NCI-H1105 treated with DMSO at 0.1 percent for 48 hours (cell line): ENCODE measurements at places on chromosomes 5 and 9.

GRCh38 chr5:94776167-94776566, 157.7 kb downstream of the SLF1 start:
- no peak for DNase-seq

DNA sequence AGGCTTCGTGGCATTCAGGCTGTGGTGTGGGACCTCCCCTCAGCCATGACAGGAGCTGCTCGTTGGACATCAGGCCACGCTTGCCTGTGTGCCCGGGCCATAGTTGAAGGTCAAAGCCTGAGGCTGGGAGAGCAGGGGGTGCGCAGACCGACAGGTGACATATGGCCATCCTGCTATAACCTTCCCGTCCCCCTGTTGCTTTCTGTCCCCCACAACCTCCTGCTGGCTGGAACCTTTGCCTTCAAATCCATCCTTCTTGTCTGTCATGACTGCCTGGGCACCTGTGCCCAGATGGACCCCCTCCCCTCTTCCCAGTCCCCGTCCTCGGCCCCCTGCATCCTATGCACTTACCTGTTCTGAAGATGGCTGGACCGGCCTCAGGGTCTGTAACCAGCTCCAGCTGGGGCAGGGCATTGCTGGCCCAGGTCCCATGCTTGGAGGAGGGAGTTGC, 83.2 kb downstream of the WNK2 start:
- DNase-seq = no peak

DNA sequence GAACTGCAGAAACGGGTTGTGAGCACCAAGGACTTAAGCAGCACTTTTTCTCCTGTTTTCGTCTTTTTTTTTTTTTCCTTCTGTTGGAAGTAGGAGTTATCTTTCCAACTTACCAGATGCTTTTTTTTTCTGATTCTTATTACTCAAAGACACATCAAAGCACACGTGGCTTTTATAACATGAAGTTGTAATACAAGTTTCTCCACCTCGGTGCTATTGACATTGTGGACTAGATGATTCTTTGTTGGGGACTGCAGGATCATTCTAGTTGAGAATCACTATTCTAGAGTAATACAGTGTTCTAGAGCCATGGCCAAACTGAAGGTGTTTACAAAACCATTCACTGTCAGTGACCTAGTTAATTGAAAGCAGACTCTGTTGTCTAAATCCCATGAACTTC, 51.5 kb downstream of the MYO10 start:
- DNase-seq = no peak

DNA sequence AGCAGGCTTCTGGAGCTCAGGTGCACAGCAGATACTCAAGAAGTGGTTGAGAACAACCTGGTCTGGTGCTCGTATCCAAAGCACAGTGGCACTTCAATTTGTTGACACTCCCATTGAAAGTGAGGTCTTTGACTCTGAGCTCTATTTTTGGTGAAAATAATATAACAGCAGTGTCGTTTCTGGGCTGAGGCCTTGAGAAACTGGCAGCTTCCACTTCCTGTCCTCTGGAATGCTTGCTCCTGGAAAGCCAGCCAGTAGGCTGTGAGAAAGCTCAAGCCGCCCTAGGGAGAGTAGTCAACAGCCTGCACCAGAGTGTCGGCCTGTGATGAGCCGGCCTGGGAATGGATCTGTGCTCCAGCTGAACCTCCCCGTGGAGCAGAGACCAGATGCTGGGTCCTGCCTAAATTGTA, 6.8 kb upstream of the SUSD3 start:
- DNase-seq = no peak

- DNase-seq = no peak
Observed at GRCh38 chr5:50653946-50654345, 12.5 kb upstream of the PARP8 start.

DNA sequence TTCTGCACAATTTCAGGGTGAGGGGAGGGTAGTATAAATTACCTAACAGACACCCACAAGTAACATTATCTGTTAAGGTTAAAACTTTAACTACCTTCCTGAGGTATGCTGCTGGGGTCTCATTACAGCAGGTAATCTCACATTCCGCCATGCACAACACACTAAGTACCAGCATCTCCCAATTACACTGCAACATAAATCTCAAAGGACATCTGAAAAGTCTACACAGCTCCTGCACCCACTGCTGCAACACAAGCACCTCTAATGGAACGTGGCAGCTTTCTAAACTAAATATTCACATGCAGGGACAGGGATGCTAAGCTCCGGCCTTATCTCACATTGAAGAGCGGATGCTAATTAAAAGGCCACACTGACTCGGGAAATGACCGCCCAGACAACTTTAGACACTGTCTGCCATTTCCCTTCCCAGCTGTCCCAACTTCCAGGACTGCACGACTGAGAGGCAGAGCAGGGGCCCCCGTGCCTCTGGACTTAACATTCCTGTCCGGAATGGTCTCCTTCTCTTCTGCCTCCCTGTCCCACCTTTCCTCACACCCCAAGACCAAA, 45.9 kb downstream of the PSMB7 start:
- no peak for DNase-seq

DNA sequence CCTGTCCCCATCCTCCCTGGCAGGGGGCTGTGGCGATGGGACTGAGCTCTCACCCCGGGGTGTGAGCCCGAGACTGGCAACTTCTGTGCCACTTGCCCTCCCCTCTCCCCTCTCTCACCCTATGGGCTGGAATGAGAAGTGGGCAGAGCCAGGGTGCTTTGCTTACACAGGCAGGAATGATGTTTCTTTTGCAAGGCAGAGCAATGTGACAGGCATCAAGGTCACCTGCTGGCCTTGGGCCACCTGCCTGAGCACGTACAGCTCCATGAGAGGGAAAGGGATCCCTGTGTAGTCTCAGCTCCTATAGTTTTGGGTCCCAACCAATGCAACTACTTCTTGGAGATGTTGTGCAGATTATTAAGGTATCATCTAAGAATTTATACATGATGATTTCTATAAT, 252.8 kb upstream of the DAP start:
- DNase-seq = no peak

- DNase-seq = no peak
Observed at GRCh38 chr9:133126697-133127339, 5.8 kb upstream of the RALGDS start.

- no peak for DNase-seq
Observed at GRCh38 chr9:107631788-107632187, 142.2 kb upstream of the KLF4 start.

GRCh38 chr5:16547200-16547842, 69.5 kb downstream of the RETREG1 start:
- DNase-seq = no peak

- DNase-seq = peak; percentile 76
Observed at GRCh38 chr9:135992486-135993408, 31.6 kb upstream of the UBAC1 start.

DNA sequence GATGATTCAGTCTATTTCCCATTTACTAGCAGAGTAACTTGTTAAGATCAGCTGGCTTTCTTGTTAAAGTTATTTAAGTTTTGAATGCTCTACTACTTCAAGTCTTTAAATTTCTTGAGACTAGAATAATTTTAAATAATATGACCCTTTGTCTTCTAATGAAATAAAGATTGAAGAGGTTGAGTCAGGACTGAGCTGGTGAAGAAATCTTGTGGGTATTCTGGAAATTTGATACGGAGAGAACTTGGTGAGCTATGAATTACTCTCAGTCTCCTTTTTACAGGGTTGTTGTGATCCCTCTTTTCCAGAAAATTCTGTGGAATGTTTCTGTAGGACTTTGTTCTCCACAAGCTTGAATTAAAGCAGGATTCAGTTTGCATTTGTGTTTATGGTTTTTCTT, 29.3 kb downstream of the RNF20 start:
- DNase-seq = no peak
